ENCODE measurements at places on chromosomes 6 and 20.

DNA sequence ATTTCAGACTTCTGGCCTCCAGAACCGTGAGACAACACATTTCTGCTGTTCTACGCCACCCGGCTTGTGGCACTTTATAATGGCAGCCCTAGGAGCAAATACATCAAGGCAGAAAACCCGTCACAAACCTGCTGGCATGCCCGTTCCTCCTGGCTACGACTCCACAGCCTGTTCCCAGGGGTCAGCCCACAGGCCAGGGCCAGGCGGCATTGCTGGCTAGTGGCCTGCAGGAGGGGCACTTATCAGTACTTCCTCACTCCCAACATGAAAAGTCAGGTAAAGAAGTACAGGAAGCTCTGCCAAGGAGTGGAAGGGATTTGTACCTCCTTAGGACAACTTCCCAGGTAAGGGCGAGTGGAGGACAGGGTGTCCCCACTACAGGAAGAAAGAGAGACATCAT lies 223.1 kb upstream of the AGPAT4 start:
- DNase-seq, result no peak

- no peak for DNase-seq
These were observed 280.0 kb upstream of the ID4 start for GRCh38 chr6:19557191-19557590.

GRCh38 chr6:39496915-39497314 lies 174.4 kb upstream of the KCNK16 start:
- DNase-seq, result no peak

DNA sequence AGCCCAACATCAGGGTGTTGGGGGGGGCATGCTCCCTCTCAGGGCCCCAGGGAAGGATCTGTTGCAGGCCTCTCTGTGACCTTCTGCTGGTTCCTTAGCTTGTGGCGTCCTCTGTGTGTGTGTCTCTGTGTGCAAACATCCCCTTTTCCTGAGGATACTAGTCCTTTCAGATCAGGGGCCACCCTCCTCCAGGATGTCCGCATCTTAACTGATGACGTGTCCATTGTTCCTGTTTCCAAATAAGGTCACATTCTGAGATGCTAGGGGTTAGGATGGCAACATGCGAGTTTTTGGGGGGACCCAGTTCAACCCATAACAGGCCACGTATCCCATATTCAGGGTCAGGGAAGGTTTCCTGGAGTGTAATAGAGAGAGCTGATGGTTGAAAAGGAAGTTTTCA lies 40.9 kb downstream of the GMPR start:
- DNase-seq, result no peak

DNA sequence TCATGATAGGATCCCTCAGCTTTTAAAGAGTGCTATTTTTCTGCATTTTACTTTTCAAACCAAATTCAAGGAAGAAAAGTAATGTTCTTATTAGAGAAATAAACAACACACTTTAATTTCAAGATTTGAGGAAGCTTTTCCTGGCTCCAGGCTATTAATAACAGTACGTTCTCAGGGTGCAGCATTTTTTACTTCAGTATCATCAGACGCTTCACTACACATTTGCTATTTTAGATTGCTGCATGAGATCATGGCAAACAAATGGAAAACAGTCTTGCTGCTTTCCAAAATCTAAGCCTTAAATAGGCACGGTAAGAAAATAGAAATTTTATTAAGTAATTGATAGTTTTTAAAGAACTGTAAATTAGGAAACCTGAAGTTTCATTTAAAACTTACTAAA lies 253.6 kb upstream of the EXOC2 start:
- no peak for DNase-seq

GRCh38 chr6:13614126-13614925 lies 809 bp upstream of the NOL7 start:
- peak; percentile 30 for DNase-seq

- no peak for DNase-seq
These were observed 96.1 kb downstream of the FOXO3 start for GRCh38 chr6:108656836-108657235.

DNA sequence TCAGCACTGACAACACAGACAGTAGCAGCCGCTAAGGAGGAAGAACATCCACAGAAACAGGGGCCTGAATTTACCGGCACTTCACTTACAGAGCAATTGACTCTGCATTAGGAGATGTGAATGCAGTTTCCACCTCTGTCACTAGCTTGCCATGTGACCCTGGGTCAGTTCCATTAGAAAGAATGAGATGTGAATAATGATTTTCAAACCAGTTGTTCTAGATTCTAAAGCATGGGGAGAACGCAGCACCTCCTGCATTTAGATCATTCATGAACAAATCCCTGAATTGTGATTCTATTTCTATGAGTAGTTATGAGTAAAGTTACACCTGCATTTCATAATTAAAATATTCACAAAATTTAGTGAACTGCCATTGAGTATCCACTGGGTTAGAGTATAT lies 197.3 kb upstream of the EXOC2 start:
- no peak for DNase-seq

- no peak for DNase-seq
These were observed 12.6 kb upstream of the PBOV1 start for GRCh38 chr6:138230759-138231380.

GRCh38 chr20:47059536-47059935 lies 164.9 kb downstream of the EYA2 start:
- no peak for DNase-seq

- no peak for DNase-seq
These were observed 152.7 kb upstream of the FKBP1C start for GRCh38 chr6:63058601-63059000.

GRCh38 chr20:17445543-17445942 lies 85.6 kb downstream of the BFSP1 start:
- DNase-seq, result no peak

GRCh38 chr20:3250091-3250504 lies 11.1 kb upstream of the SLC4A11 start:
- no peak for DNase-seq

- no peak for DNase-seq
These were observed 137.7 kb downstream of the BACH2 start for GRCh38 chr6:90158936-90159335.

DNA sequence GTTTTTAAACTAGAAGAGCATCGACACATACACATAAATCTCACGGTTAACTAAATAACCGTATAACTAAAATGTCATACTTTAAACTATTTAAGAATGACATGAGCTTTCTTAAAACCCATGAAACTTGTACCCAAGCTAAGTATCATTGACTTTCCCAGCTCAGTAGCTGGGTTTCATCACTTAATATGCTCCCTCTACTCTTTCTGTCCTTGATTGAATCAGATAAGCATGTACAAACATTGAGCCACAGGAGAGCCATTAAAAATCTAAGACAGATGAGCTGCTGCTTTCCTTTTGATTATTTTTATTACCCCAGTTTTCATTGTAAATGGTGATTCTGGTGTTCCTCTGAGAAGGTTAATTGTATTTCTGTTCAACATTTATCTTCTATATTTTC lies 115.8 kb downstream of the FOXO3 start:
- no peak for DNase-seq

- no peak for DNase-seq
These were observed 246.2 kb downstream of the PACRG start for GRCh38 chr6:162973980-162974379.

- DNase-seq, result no peak
These were observed 107.0 kb downstream of the SYNDIG1 start for GRCh38 chr20:24576447-24576846.

- DNase-seq, result no peak
These were observed 5.6 kb downstream of the DAAM2 start for GRCh38 chr6:39797751-39798150.

DNA sequence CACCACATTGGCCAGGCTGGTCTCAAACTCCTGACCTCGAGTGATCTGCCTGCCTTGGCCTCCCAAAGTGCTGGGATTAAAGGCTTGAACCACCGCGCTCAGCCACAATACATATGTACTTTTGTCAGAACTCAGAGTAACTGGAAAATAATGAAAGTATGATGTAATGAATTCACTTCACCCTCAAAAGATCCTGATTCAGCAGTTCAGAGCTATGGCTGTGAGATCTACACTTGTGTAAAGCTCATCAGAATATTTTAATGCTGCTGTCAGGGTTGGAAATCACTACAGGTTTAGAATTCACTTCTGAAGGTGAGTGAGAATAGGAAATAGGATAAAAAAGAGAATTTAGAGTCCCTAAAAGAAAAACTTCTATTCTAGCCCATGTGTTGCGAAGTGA lies 464.5 kb upstream of the NRSN1 start:
- DNase-seq, result no peak

DNA sequence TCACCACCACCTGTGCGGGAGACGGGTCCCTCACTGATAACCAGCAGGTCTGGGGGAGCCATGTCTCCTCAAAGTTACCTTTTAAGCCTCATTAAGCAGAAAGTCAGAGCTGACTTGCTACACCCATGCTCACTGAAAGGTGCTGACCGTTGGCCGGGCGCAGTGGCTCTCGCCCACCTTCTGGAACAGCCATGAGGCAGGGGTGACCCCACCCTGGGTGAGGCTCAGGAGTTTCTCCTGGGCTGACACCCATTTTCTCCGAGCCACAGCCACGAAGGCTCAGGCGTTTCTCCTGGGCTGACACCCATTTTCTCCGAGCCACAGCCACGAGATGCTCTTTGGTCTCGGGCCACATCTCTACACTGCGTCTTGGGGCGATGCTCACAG lies 10.2 kb downstream of the BHLHE23 start:
- DNase-seq, result no peak

DNA sequence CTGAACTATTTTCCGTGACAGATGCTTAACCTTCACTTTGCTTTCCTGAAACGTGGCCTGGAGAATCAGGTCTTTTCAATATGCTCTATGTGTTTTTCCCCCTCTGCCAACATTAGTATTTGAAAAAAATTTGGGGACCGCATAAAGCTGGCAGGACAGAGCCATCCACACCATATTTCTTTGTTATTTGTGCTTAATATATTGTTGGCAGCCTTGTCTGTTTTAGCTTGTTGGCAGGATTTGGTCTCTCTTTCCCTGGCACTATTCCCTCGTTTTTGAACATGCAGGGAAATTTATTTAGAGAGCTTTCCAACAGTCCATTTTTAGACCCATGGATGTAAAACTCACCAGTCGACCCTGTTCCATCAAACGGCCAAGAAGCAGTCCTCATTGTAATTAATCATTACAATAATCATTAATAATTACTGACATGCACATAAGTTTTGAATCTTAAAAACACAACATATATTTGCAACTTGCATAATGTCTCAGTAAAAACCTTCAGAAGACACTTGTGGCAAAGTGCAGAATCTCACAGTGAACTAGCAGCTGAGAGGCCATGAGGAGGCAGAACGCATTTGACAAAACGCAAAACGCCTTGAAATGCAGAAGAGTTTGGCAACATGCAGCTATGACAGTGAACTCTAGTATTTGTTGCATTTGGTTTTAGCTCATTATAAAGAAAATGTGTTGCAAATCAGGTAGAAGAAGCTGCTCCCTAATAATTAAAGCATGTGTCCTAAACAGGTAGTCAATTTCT lies 514.2 kb downstream of the C6orf118 start:
- no peak for DNase-seq

- DNase-seq, result no peak
These were observed 146.9 kb upstream of the C6orf118 start for GRCh38 chr6:165456286-165456685.

- no peak for DNase-seq
These were observed 46.1 kb downstream of the GMPR start for GRCh38 chr6:16284472-16284871.

DNA sequence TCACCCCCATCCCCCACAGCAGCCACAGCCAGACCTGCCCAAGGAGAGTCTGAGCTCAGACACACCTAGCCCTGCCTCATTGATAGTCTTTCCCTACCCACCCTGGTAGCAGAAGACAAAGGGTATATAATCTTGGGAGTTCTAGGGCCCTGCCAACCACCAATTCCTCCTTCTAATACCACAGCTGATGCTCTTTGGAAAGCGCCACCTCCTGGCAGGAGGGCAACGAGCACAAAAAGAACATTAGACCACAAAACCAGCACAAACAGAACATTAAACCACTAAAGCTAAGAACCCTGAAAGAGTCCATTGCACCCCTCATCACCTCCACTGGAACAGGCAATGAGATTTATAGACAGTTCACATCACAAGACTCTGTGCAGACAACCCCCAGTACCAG lies 195.8 kb upstream of the FUT9 start:
- no peak for DNase-seq

DNA sequence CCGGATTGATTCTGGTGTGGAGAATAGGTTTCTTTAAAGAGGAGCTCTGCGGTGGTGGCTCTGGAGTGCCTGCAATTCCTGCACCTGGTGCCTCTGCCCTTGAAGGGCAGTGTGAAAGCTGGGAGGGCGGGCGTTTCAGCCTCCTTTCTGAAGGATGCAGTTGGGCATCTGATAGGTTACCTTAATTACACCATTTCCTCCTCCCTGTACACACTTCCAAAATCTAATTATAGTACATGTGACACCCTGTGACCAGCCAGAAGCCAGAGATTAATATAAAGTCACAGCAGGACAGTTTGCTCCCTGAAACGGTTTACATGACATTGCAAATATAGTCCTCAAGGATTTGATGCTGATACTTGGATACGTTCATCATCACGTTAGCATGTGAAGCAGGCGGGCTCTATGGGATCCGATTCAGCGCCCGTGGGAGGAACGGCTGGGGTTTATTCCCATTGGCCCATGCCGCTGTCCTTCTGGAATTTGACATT lies 548.2 kb downstream of the QKI start:
- no peak for DNase-seq

DNA sequence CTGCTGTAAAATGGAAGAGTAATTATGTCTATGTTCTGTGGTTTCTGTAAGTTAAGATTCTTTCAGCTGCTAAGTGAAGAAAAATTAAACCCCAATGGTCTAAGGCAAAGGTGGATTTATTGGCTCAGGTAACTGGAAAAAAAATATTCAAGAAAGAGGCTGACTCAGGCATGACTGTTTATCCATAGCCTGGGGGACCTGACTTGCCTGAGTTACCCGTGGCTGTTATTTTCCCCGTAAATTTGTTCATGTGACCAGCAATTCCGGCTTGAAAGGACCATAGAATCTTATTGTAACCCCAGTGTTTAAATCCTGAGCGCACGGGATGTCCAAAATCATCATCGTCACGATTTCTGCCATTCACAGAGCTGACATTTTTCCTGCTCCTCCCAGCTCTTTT lies 32.3 kb upstream of the SULF2 start:
- DNase-seq, result no peak

DNA sequence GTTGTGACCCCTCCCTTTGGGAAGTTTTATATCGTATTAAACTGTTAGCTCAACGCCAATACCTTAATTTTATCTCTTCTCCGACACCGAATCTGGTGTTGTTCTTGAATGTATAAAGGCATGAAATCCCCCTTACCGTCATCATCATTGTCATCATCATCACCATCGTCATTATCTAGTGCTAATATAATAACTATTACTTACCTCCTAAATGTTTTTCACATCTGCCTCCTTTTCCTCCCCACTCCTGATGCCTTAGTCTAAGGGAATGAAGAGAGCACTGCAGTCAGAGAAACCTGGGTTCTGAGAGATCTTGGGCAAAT lies 677 bp upstream of the ZBTB24 start:
- DNase-seq, result no peak

DNA sequence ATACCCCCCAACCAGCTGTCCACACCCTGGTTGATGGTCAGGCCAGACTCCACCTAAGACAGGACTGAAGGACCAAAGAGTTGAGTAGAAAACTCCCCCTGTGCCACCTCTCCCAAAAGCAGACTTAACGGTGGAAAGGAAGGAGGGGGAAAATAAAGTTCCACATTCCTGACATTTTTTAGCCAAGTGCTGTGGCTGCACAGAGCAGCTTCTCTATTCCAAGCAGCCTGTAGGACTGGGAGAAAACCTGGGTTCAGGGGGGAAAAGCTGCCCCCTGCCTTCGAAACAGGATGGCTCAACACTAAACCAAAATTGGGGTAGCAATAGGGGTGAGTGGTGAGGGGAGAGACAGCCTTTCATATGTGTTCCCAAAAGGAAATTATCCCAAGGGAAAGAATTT lies 3.6 kb downstream of the TRAM2 start:
- no peak for DNase-seq
